Activated CD8-positive, alpha-beta memory T cell treated with anti-CD3 and anti-CD28 coated beads for 4 hours (primary cell): ENCODE measurements at places on chromosomes 6 and 20.

GRCh38 chr6:136169394-136170148 lies 80.5 kb downstream of the MTFR2 start:
- no peak for DNase-seq

DNA sequence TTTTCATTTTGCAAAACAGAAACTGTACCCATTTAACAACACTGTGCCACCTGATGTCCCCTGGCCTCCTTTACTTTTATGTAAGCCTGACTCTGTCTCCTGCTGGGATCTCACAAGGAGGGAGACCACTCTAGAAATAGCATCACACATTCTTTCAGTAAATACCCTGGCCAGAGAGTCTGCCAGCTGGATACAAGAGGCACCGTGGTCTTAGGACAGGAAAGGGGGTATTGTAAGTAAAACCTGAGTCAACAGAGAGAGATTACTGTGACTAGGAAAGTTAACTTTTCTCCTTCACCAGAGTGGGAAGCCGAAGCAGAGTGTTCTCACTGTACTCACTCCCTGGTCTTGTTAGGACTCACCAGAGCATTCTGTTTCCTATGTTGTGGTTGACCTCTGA lies 27.8 kb downstream of the CMTR1 start:
- no peak for DNase-seq

DNA sequence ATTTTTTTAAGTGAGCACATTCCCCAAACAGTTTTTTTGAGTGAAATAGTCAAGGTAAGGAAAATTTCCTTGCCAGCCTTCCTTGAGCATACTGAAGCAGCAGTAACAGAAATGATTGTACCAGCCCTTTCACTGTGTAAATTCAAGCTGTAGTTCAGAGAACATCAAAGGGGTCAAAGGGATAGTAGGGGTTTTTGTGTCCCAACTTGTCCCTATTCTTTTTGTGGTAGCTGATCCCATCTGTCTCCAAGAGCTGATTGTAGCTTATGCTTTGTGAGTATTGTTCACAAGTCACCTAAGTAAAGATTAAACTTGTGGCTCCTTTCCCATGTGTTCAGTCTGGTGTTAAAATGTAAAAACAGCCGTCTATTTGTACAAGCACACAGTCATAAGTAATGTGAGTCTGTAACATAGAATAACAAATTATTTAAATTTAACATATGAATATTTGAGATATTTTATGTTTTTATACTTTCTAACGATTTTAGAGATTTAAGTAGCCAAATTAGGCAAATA lies 185.0 kb downstream of the CENPW start:
- DNase-seq, result no peak

- DNase-seq, result no peak
Observed at GRCh38 chr6:125858427-125859320, 67.9 kb downstream of the NCOA7 start.

DNA sequence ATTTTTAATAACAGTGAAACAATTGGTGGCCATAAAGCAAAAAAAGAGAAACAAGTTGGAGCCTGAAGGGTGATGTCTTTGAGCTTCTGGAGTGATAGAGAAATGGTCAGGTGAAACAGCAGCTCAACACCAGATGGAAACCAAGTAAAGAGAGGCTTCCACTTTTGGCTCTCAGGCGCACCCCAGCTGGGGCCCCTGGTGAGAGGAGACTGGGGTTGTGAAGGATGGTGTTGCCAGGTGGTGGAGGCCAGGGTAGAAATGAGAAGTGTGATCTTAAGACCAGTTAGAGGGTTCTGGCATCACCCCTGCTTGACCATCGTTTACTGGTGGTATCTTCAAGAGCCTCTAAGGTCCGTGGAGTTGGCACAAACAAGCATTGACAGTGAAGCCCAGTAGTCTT lies 126.0 kb upstream of the AKIRIN2 start:
- DNase-seq, result no peak

- DNase-seq, result no peak
Observed at GRCh38 chr20:513429-513828, 30.2 kb downstream of the CSNK2A1 start.

DNA sequence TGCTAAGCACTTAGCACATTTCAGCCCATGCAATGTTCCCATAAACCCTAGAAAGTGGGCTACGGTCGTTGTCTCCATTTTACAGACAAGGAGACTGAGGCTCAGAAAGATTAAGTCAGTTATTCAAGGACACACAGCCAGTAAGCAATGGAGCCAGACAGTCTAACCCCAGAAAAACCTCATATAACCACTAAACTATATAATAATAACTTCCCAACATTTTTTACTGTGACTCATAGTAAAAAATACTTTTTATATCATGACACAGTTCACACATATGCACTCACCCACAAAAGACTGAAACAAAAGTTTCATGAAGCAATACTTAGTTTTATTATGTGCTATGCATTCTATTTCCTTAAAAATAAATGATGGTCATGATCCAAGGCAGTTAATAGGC lies 66.2 kb upstream of the EYA2 start:
- DNase-seq, result no peak

GRCh38 chr6:133214267-133214666 lies 26.9 kb upstream of the EYA4 start:
- DNase-seq, result no peak

DNA sequence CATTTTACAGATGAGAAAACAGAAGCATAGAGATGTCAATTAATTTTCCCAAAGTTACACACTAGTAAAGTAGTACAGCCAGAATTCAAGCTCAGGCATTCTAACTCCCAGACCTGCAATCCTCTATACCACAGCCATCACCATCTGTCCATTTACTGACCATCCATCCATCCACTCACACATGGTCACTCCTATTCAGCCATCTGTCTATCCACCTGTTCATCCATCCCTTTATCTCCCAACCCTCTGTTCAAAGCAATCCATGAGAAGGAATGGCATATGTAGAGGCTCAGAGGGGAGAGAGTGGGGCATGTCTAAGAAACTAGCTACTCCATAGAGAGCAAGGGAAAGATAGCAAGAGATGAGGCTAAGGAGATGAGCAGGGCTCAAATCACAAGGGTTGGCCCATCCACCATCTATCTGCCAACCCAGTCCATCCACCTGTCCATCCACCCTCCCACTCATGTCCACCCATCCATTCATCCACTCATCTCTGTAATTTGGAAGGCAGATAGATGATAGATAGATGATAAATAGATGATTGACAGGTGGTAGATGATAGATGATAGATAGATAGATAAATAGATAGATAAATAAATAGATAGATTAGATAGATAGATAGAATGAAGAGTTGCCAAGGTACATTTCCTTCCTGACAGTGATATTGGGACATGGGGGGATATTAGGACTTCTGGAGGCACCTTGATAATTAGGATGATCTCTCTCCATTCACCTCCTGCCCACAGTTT lies 12.2 kb upstream of the C6orf132 start:
- no peak for DNase-seq

GRCh38 chr6:70151616-70152015 lies 151.3 kb downstream of the COL9A1 start:
- DNase-seq, result no peak

- no peak for DNase-seq
Observed at GRCh38 chr6:66478705-66479104, 771.7 kb upstream of the EYS start.

- no peak for DNase-seq
Observed at GRCh38 chr6:144145541-144145940, 4.8 kb upstream of the STX11 start.

DNA sequence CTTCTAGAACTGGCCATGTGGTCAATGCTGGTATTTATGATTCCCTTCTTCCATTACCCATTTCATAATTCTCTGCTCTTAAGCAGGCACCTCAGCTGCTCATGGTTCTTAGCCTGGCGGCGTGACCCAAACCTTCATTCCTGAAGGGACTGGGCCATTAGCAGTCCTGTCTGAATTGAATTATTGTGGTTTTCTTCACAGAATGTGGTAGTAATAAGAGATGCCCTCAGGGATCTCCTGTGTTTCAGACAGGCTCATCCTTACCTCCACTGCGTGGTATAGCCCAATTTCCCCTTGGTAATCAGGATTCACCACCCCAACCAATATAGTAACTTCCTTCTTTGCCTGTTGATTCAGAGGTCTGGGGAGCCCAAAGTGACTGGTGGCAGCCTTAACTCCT lies 37.6 kb downstream of the PKIB start:
- no peak for DNase-seq

DNA sequence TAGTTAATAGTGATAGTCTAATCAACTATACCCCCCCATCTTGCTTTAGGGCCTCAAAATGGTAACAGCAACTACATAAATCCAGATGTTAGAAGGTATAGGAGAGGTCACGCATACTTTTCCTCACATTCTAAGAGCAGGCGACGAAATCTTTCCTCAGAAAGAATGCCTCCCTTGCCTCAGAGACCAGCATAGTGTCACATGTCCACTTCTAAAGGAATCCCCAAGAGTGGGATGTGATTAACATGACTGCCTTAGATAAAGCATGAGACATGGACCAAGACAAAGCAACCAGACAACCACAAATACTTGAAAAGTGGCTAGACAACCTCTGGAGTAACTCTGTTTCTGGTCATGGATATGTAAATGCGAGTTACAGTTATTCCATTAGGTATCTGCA lies 710.7 kb downstream of the EYS start:
- no peak for DNase-seq

DNA sequence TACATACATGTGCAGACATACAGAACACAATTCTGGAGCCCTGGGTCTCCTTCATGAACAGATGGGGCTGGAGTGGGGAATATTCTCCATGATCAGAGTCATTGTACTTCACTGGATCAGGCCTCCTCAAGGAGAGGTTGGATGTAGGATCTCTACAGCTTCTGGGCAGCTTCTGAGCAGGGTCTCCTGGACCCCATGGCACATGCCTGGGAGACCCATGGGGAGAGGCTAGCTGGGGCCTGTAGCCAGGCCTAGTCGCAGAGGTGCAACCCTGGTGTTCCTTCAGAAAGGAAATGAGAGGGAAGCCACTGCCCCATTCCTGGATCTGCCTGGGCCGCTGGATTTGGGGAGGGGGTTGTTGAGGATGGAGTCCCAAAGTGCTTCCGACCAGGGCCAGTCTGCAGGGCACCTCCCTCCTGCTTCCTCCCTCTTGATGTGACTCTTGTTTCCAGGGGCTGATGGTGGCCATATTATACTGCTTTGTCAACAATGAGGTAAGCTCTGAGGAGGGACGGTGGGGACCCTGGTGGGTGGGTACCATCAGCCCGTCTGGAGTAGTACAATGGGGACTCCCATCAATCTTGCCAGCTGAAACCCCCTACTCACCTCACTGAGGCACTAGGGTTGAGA lies 31.8 kb downstream of the GLP1R start:
- DNase-seq, result no peak

- no peak for DNase-seq
Observed at GRCh38 chr6:12911427-12911826, 194.9 kb downstream of the PHACTR1 start.

DNA sequence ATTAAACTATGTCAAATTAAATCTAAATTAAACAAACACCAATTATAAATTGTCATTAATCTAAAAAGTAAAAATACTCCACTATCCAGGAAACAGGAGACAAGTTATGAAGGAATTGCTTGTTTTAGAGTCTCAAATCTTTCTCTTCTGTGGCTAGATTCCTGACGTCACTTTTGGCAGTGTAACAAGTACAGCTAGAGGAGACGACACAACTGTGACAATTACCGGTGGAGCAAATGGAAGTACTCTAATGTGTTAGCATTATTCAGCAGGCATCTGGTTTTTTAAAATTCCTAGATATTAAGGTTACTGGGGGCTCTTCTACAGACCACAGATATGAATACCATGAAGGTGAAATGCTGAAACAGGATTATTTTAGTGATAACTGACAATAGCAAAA lies 1042.7 kb downstream of the EPHA7 start:
- DNase-seq, result no peak

GRCh38 chr20:38237381-38237780 lies 23.2 kb downstream of the KIAA1755 start:
- no peak for DNase-seq

- no peak for DNase-seq
Observed at GRCh38 chr6:44388135-44388487, 605 bp downstream of the CDC5L start.

DNA sequence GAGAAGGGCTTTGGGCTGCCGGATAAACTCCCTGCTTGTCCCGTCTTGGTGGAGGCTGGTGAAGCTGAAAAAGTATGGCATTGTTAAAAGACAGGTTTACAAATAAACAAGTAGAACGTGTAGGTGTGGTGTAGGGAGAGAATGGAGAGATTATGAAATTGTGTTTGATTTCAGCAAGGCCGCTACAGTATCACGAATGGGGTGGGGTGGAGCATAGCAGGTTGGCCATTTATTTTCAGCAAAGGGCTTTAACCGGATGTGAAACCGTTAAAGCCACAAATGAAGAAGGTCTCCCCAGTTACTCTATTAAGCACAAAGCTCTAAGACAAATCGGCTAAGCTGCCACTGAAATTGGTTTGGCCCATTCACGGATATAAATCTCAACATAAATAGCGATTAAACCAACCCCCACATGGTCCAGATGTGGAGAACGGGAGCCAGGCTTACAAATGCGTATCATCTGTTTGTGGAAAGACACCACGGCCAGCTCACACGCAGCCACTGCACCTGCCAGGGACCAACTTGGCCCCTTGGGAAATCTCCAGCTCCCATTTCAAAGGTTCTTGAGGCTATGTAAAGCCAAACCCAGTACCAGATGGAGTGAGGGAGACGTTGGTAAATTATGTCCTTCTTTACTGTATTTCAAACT lies 94.0 kb downstream of the ZMYND8 start:
- no peak for DNase-seq

GRCh38 chr6:88232753-88233152 lies 66.6 kb upstream of the CNR1 start:
- DNase-seq, result no peak

- no peak for DNase-seq
Observed at GRCh38 chr20:23508449-23509229, 17.7 kb downstream of the CST8 start.

DNA sequence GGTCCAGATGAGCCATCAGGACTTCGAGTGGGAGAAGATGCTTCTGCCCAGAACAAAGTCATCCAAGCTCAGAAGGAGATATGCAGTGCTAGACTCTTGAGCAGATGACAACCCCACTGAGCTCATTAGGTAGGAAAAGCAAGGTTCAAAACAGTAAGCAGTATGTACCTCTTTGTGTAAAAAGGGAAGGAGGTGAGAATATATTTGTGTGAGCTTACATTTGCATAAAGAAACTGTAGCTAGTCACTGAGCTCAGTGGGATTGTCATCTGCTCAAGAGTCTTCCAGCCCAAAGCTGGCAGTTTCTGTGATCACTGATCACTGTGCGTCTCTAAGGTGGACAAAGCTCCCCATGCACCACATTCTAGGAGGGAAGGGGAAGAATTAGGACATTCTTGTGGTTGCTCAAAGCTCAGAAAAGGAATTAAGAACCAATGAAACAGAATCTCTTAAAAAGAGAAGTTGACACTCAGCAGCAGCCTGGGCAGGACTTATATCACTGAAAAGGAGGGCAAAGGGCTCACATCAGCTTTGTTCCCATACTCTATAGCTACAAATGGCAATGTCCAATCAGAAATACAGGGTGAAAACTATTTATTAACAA lies 90.0 kb upstream of the MAFB start:
- DNase-seq, result no peak

DNA sequence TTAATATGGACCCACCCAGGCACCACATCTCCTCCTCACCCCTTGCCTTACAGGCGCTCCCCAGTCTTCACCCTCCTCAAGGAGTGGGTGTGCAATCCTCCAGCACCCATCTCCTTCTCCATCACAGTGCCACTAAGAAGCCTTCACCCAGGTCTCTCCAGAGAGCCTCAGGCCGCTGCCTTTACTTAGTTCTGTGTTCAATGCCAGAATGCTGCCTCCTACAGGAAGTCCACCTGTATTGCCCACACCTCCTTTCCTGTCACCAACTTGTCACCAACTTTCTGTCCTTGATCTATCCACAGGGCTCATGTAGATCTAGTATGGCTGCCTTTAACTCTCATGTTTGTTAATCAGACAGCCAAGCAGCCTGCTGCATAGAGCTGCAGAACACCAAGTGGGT lies 586 bp upstream of the LST1 start:
- no peak for DNase-seq
